Activated CD4-positive, alpha-beta T cell treated with anti-CD3 and anti-CD28 coated beads, Interleukin-2, amount 50 U/mL, for 16 hours (primary cell): ENCODE measurements at places on chromosomes 12 and 14.

DNA sequence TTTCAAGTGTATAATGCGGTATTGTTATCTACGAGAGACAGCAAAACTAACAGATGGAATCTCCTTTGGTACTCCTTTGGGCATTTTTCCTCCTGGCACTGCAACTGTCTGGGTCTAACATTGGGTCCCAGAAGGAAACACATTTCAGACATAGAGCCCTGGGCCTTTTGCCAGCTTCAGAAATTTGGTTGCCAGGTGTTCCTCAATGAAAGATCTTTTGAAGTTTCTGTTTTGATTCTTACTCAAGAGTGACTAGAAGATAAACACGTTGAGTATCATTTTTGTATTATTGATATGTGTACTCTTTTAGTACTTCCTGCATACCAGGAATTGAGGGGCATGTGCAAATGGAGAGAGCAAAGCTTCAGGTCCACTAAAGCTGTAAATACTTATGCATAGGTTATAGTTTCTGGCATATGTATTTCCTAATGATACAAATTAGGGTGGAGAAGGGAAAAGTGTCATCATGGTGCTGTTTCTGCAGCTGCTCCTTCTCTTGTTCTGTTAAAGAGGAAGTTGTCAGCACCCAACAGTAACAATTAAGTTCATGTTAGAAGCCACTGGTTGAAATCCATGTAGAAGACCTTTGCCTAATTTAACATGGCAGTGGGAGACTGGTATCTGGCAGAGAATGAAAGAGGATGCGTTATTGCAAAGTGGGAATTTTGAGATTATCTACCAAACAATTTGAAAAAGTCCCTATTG lies 53.5 kb downstream of the SLC38A6 start:
- peak; percentile 59 for DNase-seq

GRCh38 chr12:93639406-93639805 lies 37.8 kb upstream of the CRADD start:
- DNase-seq = no peak

DNA sequence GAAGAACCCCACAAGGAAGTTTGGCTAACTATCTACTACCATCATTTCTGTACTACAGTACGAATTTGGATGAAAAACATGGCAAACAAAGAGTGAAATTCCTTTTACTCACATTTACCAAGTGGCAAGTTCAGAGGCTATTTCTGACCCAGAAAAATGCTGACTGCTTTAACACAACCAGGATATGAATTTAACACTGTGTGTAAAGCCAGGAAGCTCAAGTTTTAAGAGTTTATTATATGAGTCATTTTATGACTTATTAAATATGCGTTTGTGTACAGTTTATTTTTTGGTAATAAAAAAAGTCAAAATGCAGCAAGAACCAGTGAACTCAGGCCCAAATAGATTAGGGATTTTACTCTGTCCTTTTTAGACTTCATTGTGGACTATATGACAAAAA lies 58.4 kb upstream of the STAC3 start:
- no peak for DNase-seq

DNA sequence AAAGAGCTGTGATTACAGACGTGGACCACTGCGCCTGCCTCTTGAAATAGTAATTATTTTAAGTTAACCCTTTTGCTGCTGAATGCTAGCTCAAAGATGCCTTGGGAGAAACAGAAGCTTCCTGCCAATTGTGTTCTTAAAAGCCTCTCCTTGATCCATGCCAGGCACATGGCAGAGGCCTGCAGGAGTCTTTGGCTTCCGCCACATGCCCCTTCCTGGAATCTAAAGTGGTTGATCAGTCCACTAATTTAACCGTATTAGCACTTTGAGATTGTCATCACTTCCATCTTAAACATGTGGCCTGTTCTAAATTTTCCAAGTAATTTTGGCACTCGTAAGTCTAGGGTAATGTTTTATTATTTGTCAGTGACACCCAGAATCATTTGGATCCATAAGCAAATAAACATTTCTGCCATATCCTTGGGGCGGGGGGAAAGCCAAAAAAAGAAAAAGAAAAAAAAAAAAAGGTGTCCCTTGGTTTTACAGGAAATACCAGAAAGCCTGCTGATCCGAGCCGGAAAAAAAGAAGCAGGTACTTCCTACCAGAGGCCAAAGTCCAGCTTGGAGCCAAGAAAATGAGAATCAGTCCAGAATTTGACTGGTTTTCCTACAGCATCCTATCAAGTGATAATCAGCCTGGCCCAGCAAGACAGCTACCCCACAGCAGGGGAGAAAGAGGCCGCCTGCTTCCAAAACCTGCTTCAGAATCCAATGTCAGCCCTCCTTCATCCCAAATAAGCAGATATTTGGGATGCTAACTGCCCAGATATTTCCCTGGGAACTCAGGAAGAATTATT lies 104.8 kb downstream of the KCNK10 start:
- DNase-seq = no peak

GRCh38 chr14:23321572-23322547 lies 603 bp downstream of the PABPN1 start:
- peak; percentile 65 for DNase-seq

GRCh38 chr12:99439399-99439798 lies 208.2 kb upstream of the GARIN6 start:
- no peak for DNase-seq

GRCh38 chr14:58426670-58427280 lies 556 bp downstream of the TIMM9 start:
- peak; percentile 59 for DNase-seq

DNA sequence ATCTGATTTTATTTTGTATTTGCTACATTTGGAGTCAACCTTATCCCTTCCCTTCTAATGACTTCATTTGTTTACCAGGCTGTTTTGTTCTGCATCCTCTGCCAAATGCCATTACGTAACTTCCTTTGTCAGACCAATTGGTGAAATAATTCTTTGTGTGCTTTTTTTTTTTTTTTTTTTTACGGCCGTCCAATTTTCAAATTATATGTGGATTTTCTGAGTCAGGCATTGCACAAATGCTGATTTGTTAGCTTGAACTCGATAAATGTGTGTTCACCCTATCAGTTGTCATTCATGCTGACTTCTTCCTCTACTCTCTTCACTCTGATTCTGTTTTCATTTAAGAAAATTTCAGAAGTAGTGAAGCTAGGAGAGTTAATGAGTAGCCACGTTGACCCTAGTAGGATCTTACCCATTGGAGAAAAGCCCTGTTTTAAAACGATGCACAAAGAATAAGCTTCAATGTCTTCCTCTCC lies 386.2 kb downstream of the DIO2 start:
- no peak for DNase-seq
